ENCODE measurements at places on chromosomes 12 and 14. TPM values are rescaled to one million over a fixed set of nuclear protein-coding genes. Genes with fewer than 3 reads are reported as not detected.

The SDSL gene
- 4.5 TPM for total RNA-seq

The PLXNC1 gene
- 41.3 TPM for total RNA-seq

The GLIPR1L1 gene
- total RNA-seq: not detected

The STON2 gene
- total RNA-seq: 37.1 TPM

The A2M gene
- total RNA-seq: 1.00 TPM

The DHRS2 gene
- total RNA-seq: 12.8 TPM

DNA sequence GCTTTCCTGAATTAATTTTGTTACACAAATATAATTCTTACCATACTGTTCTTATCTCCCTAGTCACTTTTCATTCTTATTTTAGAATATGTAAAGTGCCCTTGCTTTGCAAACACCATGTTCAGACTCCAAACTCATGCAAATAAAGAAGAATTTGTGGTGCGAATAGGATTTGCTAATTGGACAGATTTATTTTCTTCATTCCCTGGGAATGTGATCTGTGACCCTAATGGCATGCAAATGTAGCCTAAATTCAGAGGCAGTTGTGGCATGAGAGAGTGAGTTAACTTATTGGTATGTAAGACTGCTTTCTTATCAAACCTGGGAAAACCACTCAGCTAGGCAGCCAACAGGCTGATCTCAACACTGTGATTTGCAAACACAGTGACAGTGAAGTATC, 10.0 kb downstream of the CAPZA3 start:
- no peak for DNase-seq

DNA sequence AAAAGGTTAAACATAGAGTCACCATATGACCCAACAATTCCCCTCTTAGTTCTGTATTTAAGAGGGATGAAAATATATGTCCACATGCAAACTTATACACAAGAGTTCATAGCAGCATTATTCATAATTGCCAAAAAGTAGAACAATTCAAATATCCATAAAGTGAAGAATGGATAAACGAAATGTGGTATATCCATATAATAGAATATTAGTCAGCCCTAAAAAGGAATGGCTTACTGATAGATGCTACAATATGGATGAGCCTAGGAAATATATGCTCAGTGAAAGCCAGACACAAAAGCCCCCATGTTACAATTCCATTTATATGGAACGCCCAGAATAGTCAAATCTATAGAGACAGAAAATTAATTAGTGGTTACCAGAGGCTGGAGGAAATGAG, 44.1 kb upstream of the RIN3 start:
- DNase-seq: no peak

- no peak for DNase-seq
Observed at GRCh38 chr14:68806526-68807147, 13.8 kb upstream of the ZFP36L1 start.

GRCh38 chr14:101797856-101798255, 36.3 kb downstream of the PPP2R5C start:
- DNase-seq: no peak

DNA sequence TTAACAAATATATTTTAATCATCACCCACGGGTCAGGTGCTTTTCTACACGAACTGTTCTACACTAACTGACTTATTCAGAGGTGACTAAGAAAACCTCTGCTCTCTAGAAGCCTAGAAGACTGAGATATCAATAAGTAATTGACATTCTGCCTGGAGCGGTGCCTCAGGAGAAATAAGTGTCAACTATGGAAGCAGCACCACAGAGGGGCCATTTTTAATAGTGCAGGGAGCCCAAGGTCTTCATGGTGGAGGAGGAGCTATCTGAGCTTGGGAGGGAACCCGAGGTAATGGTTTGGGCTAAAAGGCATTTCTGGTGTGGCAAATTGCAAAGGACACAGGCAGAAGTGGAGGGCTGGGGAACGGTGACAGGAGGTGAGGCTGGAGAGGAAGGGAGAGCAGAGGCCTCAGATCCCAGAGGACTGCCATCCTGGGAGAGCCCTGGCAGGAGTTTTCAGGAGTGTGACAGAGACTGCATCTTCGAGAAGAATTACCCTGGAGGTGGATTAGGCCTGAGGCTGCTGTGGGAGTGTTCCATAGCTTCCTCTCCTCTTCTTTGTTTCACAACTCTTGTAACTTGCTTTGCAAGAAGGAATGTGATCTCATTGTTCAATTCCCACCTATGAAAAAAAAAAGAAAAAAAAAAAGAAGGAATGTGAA, 123.1 kb downstream of the NPAS3 start:
- no peak for DNase-seq

- DNase-seq: no peak
Observed at GRCh38 chr14:20986811-20987210, 3.0 kb upstream of the METTL17 start.

DNA sequence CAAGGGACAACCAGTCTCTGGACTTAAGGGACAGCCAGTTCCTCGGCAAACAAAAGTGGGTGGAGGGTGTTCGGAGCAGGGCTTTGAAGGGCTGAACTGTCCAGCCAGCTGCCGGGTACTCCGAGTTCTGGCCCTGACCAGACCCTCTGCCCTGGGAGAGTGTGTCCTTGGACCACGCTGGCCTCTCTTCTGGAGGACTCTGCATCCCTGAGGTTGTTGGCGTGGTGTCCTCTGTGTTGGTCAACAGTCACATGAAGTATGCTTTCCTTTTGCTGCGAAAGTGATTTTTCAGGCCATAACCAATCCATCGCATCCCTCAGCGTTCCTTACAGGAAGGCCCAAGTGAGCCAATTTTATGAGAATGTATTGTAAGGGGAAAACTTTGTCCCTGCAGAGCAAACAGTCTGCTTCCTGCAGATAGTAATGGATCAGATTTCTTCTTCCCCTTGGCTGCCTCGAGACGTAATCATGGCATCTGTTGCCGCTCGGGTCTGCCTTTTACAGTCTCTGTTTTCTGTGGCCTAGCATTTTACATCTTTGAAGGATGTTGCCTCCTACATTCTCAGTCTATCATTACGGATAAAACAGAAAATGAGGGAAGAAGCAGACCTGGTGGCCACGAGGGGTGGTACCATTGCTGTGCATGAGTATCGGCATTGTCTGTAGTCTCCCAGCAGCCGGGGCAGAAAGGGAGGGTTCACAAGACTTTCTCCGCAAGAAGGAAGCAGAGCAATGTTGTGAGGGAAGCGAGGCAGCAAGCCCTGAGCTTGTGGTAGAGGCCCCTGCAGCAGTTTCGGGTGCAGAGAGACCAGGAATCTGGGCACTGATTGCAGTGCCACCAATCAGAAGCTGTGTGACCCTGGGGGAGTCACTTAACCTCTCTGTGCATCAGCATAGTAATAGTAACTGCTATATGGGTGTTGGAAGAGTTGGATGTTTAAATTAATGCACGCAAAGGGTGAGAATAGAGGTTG, 47.4 kb downstream of the SMIM41 start:
- DNase-seq: no peak

DNA sequence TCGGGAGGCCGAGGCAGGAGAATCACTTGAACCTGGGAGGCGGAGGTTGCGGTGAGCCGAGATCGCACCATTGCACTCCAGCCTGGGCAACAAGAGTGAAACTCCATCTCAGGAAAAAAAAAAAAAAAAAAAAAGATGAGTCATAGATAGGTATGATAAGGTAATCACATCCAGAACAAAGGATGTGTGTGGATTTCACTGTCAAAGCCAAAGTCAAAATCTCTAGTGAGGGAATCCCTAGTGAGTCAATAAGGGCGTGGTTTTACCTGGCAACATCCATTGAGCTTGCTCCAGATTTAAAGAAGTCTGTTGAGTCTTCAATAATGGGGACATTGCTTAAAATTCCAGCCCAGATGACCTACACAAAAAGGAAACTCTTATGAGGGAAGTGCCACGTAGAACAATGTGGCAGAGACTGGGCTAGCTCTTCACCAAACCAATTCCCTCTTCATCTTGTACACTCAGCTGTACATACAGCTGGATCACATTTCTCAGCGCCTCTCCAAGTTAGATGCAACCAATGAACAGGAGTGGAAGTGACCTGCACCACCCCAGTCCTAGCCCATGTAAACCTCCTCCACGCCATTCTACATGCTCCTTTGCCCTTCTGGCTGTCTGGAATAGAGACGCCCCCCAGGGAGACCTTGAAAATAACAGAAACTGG, 23.4 kb downstream of the ALDH1L2 start:
- no peak for DNase-seq

DNA sequence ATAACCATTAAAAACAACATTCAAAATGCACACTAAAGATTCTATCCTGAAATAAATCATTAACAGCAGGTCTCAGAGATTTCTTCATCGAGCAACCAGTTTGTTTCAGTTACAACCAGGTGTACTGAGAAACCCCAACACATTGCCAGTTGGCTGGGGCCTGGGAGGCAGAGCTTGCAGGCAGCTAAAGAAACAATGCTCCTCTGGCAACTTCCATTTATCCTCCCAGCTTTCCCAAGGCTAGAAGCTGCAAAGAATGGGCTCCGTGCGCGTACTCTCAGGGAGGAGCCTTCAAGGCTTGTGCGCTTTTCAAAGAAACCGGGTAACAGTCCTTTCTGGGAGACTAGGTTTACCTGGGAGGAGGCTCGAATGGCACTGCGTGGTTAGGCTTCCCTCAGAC, 181.6 kb downstream of the MSRB3 start:
- no peak for DNase-seq

- no peak for DNase-seq
Observed at GRCh38 chr14:24325963-24326362, 8.9 kb downstream of the ADCY4 start.

- DNase-seq: no peak
Observed at GRCh38 chr12:50542448-50542847, 37.7 kb downstream of the DIP2B start.

DNA sequence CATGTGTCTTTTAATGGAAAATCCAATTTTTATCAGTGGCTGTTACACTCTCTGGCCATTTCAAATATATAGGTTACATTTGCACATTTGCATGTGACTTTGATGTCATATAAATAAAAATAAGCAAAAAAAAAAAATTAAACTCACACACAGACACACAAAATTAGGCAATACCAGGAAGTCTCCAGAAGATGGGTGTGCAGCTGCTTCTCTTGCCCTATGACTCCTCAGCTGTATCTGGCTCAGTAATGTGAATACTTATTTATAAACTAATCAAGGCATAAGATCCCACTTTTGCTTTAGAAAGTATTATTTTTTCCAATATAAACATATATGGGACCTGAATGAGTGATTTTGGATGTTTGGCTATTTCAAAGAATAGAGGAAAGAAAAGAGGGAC, 461.1 kb downstream of the LRIG3 start:
- no peak for DNase-seq

- DNase-seq: no peak
Observed at GRCh38 chr12:9649532-9649940, 20.0 kb upstream of the CLEC2D start.

DNA sequence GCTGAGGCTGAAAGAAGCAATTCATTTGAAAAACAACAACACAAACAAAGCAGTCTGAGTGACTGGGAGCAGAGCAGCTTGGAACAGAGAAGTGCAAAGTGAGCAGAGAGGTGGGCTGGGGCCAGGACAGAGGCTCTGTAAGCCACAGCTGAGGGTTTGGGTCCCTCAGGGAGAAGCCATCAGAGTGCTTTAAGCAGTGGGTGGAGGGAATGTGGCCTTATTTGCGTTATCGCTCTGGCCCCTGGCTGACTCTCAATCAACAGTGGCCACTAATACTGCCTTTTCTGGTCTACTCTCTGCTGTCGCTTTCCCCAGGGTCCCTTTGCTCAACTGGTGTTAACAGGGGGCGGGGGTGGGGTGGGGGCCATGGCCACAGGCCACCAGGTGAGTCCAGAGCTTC, 44.2 kb downstream of the IRF2BPL start:
- no peak for DNase-seq

DNA sequence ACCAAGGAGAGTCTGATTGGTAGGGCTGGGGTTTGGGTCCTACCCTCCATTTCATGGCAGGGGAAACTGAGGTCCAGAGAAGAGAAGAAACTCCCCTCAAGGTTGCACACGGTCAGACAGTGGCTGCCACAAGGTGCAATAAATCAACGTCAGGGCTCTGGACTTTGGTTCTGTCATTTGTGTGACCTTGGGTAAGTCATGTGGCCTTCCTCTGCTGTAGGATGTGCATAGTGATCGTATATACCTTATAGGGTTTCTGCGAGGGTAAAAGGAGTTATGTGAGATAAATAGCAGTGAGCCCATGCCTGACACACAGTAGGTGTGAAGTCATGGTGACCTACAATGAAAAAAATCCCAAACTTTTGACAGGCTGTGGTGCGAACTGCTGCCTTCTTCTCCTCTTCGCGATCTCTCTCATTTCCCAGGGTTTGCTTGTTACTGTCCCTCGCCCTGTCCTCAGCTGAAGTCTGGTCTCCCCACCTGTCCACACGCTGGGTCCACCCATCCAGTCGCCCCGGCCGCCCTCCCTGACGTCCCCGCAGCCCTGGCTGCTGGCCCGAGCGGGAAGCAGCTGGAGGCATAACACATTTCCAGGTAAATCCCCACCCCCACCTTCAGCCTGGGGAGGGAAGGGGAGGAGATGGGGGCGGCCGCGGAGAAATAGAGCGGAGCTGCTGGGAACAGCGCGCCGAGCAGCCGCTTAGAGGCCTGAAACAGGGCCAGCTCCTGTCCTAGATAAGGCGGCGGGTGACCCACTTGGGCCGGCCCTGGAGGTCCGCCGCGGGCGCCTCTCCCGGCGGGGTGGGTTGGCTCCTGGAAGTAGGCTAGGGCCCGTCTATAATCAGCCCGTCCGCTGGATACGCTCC, 1.8 kb upstream of the FAM222A start:
- DNase-seq: no peak

DNA sequence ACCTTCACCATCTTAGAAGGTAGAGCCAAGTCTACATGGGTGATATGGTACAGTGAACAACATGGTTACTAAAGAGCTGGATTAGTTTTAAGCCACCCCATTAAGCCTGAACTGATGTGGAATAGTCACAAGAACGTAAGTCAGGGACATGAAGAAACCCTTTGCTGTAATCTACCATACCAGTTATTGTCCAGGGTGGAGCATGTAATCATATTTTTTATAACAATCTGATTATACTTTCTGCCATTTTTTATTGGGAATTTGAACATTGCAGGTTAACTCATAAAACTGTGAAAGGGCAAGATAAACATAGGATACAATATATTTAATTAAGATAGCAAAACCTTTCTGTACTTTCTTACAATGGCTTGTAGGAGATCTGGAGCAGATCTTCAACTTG, 103.6 kb downstream of the FIGNL2 start:
- DNase-seq: no peak

DNA sequence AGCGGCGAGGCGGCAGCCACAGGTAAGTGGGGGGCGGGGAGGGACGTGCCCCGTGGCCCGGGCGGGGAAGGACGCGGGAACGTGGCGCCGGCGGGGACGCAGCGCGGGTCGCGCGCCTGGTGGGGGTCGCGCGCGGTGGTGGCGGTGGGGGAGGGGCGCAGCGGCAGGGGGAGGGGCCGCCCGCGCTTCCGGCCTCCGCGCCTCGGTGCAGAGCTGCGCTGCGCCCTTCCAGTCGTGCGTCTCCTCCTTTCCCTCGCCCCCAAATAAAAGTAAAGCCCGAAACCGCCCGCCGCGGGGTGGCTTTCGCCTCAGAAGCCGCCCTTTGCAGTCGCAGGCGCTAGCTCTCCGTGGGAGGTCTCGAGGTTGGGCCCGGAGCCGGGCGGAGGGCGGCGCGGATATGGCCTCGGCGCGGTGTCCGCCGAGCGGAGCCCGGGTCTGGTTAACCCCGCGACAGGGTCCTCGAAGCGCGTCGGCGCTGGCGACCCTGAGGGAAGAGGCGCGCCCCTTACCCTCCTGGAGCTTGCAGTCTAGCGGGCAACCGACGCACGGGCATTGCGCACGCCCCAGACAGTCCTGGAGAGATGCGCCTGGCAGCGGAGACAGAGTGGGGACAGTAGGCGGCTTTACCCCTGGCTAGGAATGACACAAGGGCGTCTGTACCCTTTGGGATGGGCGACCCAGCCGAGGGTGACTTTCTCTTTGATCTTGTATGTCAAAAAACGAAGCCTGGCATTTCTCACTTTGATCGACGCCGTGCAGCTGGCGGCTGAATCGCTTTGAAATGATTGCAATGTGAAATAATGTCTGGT, 589 bp downstream of the ATF1 start:
- DNase-seq: peak; percentile 56

Data from Caco-2 (cell line).